ENCODE measurements at places on chromosomes 11 and 22.
A peak's percentile ranks its signal among the peaks of the same experiment; 100 is the strongest.

DNA sequence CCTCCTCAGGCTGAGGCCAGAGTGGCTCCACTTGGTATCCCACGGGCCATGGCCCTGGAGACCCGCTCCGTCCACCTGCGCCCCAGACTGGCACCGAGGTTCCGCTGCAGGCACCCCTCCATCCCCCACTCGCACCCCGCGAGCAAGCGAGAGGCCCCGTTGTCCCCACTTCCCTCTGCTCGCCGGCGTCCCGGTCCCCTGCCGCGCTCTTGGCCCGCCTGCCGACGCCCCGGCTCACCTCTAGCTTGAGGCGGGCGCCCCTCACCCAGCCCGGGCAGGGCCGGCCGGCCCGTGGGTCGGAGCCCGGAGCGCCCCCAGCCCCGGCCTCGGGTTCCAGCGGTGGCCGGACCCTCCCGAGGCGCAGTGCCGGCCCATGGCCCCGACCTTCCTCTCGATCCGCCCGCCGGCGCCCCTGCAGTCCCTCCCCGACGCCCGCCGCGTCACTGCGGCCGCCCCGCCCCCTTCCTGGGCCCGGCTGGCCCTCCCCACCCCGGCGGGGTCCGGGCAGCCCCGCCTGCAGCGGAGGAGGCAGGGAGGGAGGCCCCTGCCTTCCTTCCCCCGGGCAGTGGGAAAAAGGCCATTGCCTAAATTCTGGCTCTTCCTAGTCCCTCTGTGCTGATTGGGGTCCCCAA is at the start of gene PITPNM1:
PITPNM1 (minus strand) TSS at position 414 of the 632 bp plus-strand sequence. CDS start 1,183 bp downstream, outside the sequence.
- DNase-seq = peak; percentile 37

GRCh38 chr22:19134176-19134831 is 3.2 kb downstream of the TSSK2 start:
- no peak for DNase-seq

DNA sequence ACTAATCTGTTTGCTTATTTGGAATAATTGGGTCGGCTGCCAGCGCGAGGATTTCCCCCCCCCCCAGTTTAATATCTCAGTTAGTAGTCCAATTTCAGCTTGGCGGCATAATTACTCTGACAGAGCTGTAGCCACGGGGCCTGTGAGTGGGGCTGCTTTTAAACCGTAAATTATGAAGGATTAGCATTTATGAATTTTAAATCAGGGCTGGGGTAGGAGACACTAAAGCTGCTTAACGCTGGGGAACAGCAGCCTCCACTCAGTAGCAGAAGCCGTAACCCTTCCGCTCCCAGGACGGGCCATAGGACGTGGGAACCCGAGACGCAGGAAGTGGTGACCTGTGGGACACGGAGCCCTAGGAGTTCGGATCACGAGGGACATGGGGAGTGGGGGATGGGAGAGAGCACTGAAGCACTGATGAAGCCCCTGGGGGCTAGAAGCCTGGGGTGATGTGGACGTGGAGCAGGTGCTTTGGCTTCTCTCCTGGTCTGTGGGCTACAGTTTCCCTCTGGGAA is 66.2 kb upstream of the LMO1 start:
- no peak for DNase-seq

DNA sequence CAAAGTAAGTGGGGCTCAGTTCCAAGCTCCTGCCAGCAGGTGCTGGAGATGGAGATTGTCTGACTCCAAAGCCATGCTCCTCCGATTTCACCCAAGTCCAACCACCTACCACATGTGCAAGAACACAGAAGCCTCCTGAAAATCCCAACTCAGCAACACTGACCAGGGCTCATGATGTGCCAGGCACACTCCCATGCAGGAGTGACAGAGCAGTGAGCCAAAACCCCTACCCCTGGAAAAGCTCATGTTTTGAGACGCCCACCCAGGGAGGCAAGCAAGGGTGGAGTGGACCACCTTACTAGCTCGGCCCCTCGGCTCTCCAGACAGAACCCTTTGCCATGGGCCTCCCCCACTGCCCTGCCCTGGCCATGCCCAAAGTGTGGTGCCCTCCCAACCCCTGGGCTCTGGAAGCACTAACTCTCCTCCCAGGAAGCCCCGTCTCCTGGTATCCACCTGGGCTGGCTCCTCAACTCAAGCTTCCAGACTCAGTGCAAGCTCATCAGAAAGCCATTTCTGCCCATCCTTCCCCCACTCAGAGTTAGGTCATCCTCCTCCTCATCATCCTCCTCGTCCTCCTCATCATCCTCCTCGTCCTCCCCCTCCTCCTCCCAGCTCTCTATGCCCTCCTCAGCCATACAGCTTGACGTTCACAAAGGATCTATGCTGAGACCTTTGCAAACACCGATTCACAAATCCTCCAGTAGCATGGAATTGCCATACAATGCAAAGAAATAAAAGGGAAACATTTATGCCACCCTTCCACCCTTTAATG is 154.9 kb downstream of the MPPED1 start:
- DNase-seq = no peak

DNA sequence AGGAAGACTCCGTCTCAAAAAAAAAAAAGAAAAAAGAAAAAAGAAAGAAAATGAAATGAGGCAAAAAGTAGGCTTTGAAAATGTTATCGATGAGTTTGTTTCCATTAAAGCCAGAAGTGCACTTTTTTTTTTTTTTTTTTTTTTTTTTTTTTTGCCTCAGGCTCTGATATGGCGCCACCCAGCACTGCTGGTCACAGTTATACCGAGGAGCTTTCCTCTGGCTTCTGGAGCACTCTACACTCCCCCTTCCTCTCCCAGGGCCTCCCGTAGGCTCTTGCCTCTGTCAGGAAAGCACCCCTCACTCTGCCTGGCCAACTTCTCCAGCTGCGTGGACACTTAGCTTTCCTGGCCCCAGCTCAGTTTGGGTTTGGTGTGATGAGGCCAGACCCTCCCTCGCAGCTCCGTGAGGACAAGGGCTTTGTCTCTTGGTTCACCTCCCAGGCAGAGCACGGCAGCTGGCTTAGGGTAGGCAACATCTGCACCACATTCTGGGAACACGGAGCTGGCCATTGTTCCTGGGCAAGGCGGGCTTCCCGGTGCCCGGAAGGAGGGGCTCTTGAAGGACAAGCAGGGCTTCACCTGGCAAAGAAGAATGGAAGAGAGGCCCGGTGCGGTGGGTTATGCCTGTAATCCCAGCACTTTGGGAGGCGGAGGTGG is 16.9 kb downstream of the FADS2 start:
- no peak for DNase-seq

DNA sequence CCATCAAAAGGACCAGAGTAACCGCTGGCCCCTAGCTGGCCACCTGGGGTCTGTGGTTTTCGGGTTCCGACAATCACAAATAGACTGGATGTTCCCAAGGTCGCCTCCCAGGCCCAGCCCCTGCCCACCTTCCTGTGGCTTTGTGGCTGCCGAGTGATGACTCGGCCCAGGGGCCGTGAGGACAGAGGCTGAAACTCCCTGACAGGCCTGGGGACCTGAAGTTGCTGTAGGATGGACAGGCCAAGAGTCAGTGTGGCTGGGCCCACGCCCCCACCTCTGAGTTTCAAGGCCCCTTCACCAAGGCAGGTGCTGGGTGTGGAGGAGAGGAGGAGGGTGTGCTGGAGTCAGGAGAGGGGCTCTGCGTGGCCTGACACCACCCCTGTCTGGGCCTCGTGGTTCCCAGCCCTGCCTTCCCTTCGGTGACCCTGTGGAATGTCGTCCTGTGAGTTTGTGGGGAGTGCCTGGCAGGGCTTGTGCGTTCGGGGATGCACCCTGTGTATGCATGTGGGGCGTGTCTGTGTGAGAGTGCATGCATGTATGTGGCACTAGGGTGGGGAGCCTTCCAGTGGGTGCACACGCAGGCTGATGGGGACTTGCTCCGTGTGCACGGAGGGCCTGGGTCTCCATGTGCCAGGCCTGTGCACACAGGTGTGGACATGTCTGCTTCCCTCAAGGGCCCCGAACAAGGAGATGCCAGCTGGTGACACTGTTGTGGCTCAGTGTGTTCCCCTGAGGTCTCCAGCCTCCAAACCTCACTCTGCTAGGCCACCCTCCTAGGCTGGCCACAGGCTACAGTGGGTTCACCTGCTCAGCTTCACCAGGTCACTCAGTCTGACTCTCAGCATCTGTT is 8.4 kb upstream of the MGAT3 start:
- no peak for DNase-seq

GRCh38 chr11:17634776-17635550 is 84.4 kb upstream of the MYOD1 start:
- no peak for DNase-seq
